Stimulated activated CD4-positive, alpha-beta T cell treated with anti-CD3 and anti-CD28 coated beads, Interleukin-2, amount 100 ng/mL, for 48 hours (primary cell): ENCODE measurements at places on chromosomes 2 and 18.
A peak's percentile ranks its signal among the peaks of the same experiment; 100 is the strongest.

DNA sequence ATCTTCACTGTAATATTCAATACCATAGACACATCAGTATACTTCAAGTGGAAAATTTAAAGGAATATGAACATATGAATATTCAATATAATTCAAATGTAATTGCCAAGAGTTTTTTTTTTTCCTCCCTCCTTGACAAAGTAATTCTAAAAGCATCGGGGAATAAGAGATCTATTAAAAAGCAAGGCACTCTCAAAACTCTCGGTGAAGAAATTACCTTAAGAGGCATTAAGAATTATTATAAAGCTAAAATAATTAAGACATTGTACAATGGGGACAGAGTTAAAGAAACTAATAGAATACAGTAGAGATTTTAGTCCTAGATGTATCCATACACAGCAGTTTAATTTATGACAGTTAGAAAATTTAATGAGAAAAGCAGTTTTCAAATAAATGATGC is 390.0 kb upstream of the SLC8A1 start:
- no peak for DNase-seq

DNA sequence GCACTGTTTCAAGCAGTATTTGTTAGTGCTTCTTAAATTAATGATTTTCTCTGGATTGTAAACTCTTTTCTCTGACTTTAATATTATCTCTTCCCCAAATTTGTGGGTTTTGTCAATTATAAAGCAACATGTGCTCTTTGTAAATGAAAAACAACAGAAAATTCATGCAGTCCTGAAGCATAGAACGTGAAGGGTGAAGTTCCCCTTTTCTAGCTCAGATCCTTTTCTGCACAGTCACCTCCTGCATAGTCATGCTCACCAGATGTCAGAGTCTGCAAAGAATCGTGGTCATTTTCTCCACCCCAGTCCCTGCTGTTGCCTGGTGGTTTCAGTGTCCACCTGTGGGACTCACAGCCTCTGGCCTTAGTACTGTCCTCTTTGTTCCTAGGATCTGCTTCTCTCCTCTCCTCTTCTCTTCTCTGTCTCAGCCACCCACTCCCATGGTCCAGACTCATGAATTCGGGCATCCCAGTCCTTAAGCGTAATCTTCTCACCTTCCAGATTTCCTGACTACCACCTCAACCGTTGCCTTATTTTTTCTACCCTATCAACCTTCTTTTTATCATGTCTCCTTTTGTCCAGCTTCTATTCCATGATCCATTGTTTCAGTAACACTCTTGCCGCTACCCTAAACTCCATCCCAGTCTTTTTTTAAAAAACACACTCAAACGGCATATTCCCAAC is 229.1 kb downstream of the RTP5 start:
- no peak for DNase-seq

GRCh38 chr18:40420675-40421074 is 1534.4 kb upstream of the PIK3C3 start:
- no peak for DNase-seq

- no peak for DNase-seq
These were observed 42.2 kb downstream of the KLHL14 start for GRCh38 chr18:32730620-32731091.

DNA sequence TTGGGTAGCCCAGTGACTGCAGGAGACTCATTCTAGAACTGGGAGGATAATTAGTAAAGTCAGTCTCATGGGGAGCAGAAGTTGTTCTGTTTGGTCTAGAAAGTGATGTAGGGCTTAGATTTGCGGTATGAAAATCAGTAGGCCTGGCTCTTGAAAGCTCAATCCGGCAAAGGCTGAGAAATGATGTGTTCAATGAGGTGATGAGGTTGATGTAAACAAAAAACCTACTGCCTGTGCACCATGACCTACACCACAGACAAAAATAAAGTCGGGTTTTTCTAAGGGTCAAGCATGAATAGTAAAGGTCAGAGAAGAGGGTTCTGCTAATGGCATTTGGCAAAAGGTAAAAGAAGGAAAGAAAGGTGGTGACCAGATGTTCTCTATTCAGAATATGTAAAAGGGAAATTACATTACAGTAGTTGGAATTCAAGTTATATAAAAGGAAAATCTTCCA is 80.8 kb upstream of the COL5A2 start:
- no peak for DNase-seq

GRCh38 chr2:206820807-206821206 is 55.4 kb downstream of the FASTKD2 start:
- no peak for DNase-seq

GRCh38 chr2:55865096-55865835 is 58.3 kb downstream of the EFEMP1 start:
- DNase-seq, result no peak

GRCh38 chr18:74299746-74300145 is 8.0 kb upstream of the CYB5A start:
- no peak for DNase-seq

- no peak for DNase-seq
These were observed 91.2 kb downstream of the POU3F3 start for GRCh38 chr2:104945121-104945520.

DNA sequence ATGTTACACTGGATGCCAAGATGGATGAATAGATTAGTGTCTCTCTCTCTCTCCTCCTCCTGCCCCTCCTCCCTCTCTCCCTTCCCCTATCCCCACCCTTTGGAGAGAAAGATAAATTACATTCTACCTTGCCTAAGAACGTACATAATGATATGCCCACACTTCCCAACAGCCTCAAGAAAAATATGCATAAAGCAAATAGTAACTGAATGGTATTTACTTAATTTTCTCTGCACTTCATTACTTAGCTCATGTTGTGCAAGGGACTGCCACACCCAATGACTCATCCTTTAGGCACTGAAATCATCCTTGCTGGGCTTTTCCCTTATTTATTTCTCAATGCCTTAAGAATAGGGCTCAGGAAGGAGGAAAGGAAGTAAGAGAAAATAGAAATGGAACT is 137.3 kb upstream of the PID1 start:
- no peak for DNase-seq

DNA sequence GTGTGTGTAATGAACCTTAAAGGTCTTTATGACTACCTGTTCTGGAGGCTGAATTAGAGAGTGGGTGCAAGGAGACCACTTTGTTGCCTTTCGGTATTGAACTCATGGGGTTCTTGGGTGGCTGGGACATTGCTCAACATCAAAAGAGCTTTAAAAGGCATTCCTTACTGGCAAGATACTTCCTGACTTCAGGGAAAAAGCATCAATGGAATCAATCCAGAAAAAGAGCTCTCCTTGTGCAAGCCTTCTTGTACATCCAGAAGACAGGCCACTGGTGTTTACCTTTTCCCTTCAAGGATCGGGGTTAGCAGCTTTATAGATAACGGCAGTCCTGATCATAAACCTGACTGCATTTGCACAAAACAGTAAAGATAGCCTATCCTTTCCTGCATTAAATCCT is 9.5 kb downstream of the PNO1 start:
- DNase-seq, result no peak

DNA sequence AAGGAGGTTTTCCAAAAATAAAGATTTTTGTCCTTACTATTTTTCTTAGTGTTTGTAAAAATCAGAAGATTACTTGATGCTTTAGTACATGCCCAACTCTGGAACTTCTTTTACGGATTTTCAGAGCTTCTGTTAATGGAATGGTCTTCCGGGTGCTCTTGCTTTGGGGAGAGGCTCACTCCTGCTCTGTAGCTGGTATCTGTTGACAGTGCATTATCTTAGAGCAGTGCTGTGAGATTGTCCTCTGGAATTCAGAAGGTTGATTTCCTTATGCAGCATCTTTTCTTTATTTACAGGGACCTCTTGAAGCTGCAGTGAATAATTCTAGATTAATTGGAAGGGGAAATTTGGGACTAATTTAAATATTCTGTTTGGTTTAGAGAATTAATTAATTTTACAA is 4.6 kb downstream of the MAPRE2 start:
- no peak for DNase-seq

DNA sequence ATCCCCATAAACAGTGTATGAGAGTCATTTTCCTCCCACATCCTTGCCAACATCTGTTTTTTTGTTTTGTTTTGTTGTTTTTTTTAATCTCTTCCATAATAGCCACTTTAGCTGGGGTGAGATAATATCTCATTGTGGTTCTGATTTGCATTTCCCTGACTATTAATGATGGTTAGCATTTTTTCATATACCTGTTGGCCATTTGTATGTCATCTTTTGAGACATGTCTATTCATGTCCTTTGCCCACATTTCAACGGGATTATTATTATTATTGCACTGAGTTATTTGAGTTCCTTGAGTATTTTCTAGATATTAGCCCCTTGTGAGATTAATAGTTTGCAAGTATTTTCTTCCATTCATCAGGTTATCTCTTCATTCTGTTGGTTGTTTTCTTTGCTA is 223.3 kb downstream of the LPIN1 start:
- DNase-seq, result no peak

- DNase-seq, result no peak
These were observed 1.2 kb downstream of the BMPR2 start for GRCh38 chr2:202377207-202377761.

DNA sequence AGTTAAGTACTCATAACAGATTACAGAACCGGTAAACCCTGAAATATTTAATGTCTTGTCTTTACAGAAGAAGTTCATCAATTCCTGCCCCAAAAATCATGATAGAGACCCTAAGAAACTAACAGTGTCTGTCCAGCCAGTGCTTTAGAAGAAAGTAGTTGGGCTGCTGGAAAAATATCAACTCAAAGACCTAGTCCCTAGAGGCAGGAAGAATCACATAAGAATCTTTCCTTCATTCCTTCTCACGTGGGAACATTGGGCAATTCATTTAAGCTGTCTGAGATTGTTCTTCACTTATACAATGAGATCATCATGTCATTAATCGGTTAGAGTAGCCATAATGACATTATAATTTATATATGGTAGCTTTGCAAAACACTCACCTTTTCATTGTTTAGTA is 156.4 kb downstream of the CCBE1 start:
- DNase-seq, result no peak

- DNase-seq, result no peak
These were observed 1266.8 kb upstream of the TMEFF2 start for GRCh38 chr2:193461431-193461934.

- DNase-seq, result peak; percentile 7
These were observed 79.2 kb downstream of the SETBP1 start for GRCh38 chr18:44759925-44760342.

GRCh38 chr2:216502381-216503158 is 3.9 kb downstream of the RPL37A start:
- no peak for DNase-seq

- no peak for DNase-seq
These were observed 10.0 kb upstream of the ADAM17 start for GRCh38 chr2:9565436-9566153.

DNA sequence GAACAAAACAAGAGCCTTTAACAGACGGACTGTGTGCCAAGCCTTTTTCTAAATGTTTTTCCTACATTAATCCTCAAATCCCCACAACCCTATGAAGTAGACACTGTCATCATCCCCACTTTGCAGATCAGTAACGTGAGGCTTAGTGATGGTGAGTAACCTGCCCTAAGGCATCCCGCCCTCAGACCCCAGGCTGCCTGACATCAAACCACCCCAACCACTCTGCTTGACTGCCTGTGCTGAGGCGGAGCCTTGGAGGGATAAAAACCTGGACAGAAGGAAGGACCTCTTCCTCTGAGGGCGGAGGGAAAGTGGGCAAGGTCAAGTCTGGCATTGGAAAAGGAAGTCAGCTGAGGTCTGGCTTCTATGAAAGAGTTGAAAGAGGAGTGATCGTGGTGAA is 104.6 kb downstream of the SP3 start:
- DNase-seq, result no peak

DNA sequence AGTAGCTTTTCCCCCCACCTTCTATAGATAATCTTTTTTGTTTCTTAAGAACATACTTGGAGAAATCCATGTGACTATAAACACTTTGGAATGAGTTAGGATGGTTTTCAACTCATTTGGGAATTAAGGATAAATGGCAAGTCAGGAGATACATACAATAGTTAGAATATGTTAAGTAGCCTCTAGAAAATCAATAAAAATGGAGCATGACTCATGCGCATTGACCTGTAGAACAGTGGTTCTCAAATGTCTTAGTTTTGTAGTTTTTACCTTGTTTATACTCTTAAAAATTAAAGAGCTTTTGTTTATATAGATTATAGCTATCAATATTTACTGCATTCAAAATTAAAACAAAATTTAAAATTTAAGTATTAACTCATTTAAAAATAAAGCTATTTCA is 24.7 kb downstream of the NUP35 start:
- no peak for DNase-seq

- DNase-seq, result no peak
These were observed 1.1 kb upstream of the RNU4ATAC start for GRCh38 chr2:121529439-121530211.

DNA sequence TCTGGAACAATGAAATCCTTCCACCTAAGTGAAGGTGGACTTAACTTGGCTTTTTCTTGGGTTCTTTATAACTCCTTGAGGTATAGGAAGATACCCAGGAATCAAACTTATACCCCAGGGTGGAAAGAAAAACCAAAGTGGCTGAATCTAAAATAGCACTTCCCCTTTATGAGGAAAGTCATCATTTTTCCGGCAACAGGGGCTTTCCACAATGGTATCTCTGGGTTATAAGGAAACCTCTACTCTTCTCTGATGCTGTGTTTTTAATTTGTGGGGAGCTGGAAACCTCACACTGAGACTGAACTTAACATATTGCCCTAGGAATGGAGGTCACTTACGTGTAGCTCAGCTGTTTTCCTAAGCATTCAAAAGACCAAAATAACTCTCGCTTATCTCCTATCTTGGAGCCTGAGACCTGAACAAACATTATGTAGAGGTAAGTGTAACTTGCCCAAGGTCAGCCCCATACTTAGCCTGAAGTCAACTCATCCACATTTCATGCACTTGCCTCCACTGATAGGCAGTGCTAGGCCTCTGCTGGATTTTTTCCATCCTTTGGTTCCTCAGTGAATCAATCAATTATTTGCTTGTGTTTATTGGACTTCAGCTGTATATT is 117.9 kb downstream of the SETBP1 start:
- DNase-seq, result no peak

- DNase-seq, result no peak
These were observed 38.1 kb downstream of the AFTPH start for GRCh38 chr2:64562148-64562784.

DNA sequence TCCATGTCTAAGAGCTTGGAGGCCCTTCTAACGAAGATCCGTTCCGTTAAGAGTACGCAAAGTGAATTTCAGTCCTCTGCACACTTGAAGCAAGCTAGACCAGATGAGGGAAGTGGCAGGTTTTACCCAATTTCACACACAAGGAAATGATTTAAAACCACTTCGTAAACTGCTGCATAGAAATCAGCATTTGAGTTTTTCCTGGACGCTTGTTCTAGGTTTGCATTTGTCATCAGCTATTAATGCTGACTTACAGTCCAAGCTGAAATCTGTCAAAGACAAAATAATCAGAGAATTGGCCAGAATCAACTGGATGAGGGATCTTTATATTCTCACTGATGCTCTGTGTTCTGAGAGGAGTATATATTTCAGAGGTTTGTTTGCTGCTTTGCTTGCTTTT is 117.6 kb upstream of the RASGRP3 start:
- no peak for DNase-seq

DNA sequence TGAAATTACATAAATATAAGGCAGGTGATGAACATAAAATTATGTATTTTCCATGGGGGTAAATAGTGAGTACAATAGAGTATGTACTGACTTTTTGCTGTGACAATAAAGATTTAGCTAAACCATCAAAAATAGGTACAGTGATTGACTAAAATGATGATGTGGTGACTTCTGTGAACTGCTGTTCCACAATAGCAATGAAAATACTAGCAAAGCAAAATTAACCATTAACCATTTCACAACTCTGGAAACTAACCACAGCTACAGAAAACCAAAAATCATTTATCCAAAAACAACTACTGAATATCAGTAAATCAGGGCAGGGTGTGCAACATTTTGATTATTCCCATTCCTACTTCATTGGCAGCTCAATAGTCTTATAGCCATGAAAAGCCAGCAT is 161.4 kb upstream of the GYPC start:
- no peak for DNase-seq
